ENCODE measurements at places on chromosomes 2 and 18.

GRCh38 chr2:220585241-220585640, 957.8 kb downstream of the SLC4A3 start:
- DNase-seq: no peak

- DNase-seq: no peak
Measured at GRCh38 chr2:227325839-227326195, 766 bp downstream of the MFF start.

GRCh38 chr18:62850619-62851306, 135.4 kb downstream of the PHLPP1 start:
- DNase-seq: no peak

- no peak for DNase-seq
Measured at GRCh38 chr2:215434447-215435279, 1.2 kb downstream of the FN1 start.

DNA sequence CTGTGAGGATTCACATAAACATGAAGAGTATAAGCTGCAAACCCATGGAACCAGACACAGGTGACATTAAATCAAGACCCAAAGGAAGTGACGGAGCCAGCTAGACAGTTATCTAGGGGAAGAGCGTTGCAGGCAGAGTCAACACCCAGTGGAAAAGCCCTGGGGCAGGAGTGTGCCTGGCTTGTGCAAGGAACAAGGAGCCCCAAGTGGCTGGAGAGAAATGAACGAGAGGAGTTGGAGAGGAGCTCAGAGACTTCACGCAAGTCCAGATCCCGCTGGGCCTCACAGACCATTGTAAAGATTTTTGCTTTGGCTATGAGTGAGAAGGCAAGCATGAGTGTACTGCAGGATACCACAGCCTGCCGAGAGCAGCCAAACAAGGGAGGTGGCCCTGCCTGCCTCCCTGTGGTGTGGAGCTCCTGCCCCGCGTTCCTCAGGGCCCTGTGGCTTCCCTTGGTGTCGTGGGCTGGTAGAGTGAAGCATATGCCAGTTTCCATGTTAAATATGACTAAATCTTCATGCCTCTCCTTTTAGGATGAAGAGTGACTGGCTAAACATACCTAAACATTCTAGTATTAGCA, 88.2 kb downstream of the SP3 start:
- DNase-seq: no peak

GRCh38 chr18:48569915-48570264, 31.1 kb downstream of the CTIF start:
- no peak for DNase-seq

DNA sequence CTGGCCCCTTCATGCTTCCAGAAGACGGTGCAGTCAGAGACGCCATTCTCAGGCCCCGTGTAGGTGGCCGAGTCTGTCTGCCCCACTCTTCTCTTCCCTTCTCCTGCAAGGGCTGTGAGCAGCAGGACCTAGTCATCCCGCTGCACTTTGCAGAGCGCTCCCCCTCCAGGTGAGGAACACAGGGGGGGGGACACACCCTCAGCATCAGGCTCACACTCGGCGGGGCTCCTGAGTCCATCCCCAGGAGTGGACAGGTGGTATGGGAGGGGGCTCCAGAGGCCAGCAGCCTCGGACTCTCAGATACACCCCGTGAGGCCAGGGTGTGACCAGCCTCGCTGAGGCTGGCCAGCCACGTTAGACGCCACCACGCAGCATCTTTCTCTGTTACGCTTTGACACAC, 460.5 kb upstream of the MYT1L start:
- DNase-seq: no peak

GRCh38 chr2:72109904-72110303, 37.8 kb downstream of the CYP26B1 start:
- DNase-seq: no peak

DNA sequence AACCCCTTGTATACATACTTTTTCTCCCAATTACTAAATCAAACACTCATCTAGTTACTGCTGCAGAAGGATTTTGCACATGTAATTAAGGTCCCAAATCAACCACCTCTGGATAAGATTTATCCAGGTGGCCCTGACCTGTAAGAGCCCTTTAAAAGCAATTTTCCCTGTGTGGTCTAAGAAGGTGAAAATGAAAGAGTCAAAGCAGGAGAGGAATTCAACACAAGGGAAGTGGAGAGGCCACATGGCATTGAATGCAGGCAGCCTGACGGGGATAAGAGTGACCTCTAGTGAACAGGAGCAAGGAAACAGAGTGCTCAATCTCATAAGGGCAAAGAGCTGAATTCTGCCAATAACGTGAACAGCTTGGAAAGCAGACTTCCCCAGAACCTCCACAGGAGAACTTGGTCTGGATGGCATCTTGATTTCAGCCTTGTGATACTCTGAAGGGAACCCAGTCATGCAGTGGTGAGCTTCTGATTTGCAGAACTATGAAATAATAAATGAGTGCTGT, 27.2 kb downstream of the PPP3R1 start:
- no peak for DNase-seq

- no peak for DNase-seq
Measured at GRCh38 chr2:43333656-43334144, 107.3 kb upstream of the ZFP36L2 start.

- DNase-seq: no peak
Measured at GRCh38 chr2:152406119-152406835, 71.3 kb downstream of the FMNL2 start.

DNA sequence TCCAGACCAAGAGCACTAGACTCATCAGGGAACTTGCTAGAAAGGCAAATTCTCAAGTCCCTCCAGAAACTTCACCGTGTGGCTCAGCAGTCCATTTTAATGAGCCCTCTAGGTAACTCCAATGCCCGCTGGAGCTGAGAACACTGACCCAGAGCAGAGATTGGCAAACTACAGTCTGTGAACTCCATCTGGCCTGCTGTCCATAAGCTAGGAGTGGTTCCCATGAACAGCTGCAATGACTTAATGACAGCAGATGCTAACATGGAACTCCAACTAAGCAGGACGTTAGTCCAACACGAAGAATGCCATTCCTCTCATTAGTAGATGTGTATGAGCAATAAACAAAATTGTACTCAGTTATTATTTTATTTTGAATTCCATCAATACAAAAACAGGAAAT, 371.9 kb downstream of the STK39 start:
- DNase-seq: no peak

GRCh38 chr2:237060534-237061312, 25.0 kb upstream of the COPS8 start:
- no peak for DNase-seq

DNA sequence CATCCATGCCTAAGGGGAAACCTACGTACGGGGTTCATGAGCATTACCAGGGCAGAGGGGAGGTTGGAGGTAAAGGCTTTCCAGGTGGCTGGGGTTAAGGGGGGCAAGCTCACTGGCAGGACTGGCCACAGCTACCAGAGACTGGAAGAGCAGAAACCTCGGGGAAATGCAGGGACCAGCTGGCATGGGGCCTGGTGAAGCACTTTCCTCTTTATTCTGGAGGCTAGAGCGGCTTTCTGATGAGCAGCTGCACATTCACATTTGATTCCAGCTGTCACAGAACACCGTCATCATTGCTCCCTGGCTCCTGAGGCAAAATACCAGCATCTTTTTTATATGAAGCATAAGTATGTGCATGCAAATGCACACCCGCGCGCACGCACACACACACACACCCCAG, 28.7 kb upstream of the LRRC30 start:
- DNase-seq: no peak

DNA sequence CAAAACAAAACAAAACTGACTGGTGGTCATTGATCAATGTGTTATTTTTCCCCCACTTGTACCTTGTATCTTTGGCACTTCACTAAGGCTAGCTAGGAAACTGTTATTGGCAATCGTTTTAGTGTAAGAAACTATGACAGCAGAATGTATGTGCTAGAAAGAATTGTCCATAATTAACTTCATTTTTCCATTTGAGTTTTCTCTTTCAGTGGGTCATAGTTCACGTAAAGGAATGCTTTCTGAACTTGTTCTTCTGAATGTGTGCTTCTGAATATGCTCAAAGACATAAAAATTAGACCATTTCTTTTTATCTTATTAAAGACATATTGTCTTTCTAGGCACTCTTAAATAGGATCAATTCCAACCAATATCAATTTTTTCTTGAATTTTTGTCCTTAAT, 132.2 kb downstream of the ASXL3 start:
- no peak for DNase-seq

DNA sequence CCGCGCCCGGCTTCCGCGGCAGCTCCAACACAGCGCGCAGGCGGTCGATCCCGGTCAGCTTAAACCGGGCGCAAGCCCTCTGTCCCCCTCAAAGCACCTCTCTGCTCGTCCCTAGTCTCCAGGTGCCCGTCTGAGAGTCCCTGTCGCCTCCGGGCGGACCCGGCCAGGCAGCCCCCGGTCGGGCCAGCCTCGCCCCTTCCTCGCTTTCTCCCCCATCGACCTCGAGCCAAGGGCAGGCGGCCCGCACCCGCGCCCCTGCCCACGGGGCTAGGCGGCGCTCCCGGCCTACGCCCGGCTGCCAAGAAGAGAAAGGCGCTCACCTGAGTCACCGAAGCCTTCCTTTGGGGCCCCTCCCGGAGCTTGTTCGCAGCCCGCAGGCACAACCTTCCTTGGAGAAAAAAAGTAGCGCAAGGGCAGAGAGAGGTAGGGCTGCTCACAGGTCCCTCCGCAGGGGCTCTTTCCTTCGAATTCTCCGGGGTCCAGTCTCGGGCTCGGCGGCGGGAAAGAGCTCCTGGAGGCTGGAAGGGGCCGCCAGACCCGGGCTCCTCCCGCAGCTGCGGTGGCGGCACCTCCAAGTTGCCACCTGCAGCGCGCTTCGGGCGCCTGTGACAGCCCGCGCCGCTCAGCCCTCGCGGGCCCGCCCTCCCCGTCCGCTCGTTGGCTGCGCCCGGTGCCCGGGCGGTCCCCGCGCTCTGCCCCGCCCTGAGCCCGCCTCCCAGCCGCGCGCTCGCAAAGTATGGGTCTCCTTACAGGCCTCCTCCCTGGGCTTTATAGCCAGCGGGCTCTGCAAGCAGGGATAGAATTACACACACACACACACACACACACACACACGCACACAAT, 86.5 kb upstream of the EPB41L3 start:
- DNase-seq: no peak

DNA sequence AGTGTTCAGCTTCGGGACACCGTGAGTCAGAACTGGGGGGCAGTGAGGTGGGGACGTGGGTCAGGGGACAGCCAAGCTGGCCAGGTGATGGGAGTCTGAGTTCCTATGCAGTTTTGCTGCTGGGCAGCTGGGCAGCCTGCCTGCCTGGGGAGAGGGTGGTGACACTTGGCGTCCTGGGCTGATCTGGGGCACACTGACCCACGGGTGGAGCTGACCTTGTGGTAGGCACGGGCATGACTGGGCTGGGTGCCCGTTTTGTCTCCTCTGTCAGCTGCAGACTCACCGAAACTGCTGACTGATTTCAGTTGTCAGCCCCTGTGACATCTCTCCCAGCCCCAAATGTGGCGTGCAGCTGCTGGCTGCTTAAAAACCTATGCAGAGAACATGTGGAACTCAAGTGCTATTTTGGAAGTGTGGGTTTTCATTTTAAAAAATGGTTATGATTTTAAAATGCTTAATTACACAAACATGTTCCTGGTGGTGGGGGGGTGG, 32.6 kb upstream of the E2F6 start:
- no peak for DNase-seq

DNA sequence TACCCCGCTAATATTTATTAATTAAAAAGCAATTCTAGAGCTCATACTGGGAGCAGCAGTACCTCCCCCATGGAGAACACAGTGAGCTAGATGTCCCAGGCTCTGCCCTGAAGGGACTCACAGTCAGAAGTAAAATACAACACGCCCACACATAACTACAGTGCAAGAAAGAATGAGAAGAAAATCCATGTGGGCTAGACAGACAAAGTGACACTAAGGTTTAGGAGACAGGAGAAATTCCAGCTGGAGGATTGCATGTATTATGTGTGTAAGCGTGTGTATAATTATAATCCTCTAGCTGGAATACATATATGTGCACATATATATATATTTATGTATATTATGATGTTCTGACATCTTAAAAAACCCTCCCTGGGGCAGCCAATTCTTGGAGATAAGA, 15.7 kb downstream of the SOWAHC start:
- no peak for DNase-seq
